ENCODE measurements at places on chromosomes 1 and 21.

DNA sequence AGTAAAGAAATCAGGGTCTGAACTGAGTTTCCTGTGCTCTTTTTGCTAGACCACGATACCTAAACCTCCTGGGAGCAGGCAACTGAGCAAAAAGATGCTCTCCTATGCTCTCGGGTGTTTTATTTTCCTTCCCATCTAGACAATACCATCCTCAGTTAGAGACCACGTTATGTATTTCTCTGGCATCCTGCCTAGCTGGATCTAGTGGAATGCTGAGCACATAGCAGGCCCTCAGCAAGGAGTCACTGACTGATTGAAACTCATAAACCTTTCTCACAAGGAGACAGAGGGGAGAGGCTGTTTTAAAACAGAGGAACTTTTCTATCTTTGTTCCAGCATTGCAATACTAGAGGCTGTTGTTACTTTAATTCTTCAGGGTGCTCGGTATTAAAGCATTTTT is 168.0 kb downstream of the CYYR1 start:
- no peak for DNase-seq

GRCh38 chr1:31428436-31429221 is 15.6 kb downstream of the SERINC2 start:
- no peak for DNase-seq

- DNase-seq: peak; percentile 20
Measured at GRCh38 chr1:245153552-245154428, 995 bp upstream of the KIF26B start.

GRCh38 chr1:35915693-35916092 is 15.2 kb upstream of the AGO3 start:
- no peak for DNase-seq

DNA sequence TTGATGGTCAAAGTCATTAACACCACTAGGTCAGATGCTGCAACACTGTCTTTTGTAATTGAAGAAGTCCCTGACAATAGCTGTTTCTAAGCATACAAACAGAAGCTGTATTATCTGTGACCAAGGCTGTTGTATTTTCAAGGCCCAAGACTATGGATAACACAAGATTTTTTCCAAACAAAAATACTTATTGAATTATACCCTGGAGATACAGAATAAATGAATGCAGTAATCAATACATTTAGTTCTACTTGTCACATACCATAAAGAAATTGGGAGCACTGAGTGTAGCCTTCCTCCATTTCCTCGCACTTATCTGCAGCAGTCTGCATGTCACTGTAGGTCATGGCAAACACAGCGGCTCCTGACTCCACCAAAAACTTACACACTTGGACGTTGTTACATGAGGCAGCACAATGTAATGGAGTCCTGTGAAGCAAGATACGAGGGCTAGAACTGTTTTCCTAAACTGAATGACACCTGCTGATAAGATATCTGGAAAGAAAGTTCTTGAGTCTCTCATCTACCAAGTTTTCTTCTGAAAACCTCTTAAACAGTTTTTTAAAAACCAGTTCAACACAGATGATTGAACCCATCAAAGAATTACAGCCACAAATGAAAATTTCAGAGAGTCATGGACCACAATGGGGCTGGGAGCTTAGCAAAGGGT is 56.9 kb downstream of the TP53BP2 start:
- DNase-seq: no peak

- no peak for DNase-seq
Measured at GRCh38 chr1:245829826-245830225, 675.0 kb downstream of the KIF26B start.

DNA sequence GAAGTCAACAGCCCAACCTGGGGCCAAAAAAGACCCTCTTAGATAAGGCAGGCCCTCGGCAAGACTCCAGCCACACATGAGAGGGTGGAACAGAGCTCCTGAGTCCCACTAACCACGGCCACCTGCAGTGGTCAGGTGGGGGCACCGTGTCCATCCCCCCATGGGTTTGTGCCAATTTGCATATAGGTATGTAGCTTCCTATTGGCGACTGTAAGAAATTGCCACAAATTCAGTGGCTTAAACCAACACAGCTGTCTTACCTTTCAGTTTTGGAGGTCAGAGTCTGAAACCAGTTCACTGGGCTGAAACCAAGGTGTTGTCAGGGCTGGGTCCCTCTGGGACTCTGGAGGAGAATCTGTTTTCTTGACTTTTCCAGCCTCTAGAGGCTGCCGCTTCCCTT is 59.3 kb downstream of the COL18A1 start:
- no peak for DNase-seq

DNA sequence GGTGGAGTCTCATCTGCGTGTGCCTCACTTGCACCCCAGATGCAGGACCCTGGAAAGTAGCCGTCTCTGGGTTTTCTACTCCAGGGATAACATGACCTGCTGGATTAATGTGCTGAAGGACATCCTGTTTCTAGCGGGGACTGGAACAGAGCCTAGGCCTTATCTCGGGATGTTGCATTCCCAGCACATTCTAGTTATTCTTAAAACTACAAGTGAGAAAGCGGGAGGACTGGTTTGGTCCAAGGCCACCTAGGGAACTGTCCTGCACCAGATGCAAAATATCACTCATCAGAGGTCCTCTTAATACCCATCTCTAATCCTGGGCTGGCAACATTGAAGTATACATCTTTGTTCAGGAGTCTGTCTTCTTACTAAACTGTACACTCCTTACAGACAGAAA is 179.9 kb downstream of the ZC3H11B start:
- no peak for DNase-seq

DNA sequence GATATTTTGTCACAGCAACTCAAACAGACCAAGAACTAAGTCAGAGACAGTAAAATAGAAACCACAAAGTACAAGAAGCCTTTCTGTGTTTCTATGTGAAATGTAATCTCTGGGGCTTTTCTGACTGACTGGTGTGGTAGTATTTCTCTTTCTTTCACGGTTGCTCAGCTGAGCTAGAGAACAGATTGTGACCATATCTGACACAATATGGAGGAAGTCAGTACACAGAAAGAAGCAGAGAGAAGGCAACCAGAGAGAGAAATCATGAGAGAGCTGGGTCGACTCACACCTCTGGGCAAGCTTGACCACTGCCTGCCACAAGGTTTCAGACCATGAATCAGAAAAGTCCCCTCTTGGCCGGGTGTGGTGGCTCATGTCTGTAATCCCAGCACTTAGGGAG is 208.9 kb upstream of the GREM2 start:
- no peak for DNase-seq

GRCh38 chr1:10788592-10789006 is 7.8 kb downstream of the CASZ1 start:
- DNase-seq: no peak

DNA sequence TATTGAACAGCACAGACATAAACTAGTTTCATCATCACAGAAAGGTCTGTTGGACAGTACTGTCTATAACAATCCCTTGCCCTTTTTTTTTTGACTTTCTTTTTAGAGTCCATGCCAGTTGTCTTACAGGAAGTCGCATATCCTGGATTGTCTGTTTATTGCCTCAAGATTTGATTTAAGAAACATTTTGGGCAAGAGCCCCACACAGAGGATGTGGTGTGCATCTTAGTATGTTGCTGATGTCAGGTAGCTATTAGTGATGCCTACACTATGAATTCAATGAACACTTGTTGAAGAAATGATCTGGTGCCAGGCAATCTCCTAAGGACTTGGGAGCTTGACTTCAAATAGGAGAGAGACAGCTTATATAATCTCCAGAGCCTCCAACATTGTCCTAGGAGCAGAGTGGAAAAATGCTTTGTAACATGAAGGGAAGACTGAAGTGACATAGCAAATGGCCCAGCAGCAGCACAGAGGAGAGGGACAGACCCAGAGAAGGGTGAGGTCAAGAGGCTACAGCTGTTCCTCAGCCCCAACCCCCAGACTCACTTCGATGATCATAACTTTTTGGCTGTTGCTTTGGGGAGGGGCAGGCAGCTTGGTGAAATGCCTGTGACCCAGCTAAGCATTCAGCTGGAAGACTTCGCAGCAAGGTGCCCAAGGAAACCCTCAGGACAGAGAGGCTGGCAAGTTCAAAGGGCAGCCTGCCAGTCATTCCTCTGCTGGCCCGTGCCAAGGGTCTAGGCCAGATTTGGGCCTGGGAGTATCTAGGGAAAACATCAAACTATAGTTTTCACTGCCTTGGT is 7.5 kb upstream of the RAB29 start:
- no peak for DNase-seq

DNA sequence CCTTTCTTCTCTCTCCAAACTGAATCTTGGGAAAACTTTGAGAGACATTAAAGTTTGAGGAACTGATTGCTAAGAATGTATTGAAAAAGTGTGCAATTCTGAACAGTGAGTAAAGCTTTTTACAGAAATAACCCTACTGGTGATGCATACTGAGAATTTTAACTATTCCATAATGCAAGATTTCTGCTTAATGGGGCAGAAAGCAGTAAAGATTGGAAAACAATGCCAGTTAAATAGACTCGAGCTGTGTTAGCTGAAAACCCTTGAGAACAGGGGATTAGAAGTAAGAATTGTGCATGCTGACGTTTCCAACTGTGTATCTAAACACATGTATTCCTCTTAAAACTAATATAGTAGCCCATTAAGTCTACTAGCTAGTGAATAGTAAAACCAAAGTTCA is 1500.2 kb upstream of the PRMT6 start:
- DNase-seq: no peak

GRCh38 chr1:84350550-84350949 is 47.7 kb upstream of the DNASE2B start:
- DNase-seq: no peak

DNA sequence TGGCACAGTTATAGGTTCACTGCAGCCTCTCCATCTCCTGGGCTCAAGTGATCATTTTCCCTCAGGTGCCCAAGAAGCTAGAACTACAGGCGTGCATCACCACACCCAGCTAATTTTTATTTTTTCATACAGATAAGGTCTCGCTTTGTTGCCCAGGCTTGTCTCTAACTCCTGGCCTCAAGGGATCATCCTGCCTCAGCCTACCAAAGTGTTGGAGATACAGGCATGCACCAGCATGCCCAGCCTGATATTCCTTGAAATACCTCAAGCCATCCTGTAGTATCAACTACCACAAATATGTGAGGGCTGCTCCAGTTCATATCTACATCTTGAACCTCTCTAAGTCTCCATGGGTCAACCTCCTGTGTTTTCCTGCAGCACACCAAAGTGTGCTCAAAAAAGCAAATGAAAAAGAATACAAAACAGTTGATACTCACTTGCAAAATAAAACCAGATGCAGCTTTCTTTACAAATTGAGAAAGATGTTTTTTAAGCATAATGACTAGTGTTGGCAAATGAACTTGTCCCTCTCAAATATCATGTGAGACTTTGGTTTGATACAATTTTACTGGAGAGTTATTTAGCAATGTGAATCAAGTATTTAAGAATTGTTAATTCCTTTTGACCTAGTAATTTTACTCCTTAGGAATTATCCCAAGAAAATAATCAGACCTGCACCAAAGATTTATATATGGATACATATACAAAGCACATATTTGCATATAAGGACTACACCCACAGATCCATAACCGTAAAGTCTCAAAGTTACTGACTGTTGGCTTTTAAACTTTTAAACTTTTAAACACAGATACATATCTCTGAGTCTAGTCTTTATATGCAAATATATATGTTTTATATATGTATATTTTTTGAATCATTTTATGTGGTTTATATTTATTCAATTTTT is 197.7 kb downstream of the NRIP1 start:
- no peak for DNase-seq

GRCh38 chr1:203311368-203312301 is 6.3 kb downstream of the BTG2 start:
- DNase-seq: no peak

Data from NCI-H1930 (cell line).